Mucosa of descending colon (tissue), 3 donors: ENCODE measurements at places on chromosomes 5 and 9. TPM values are rescaled to one million over a fixed set of nuclear protein-coding genes. Genes with fewer than 3 reads are reported as not detected.

GRCh38 chr5:84384604-84385575 lies at the start of gene EDIL3:
Gene EDIL3, minus strand, starts transcription at chr5:84384880. Its CDS starts 506 bp downstream, at chr5:84384374.
- DNase-seq, result peak; percentile 65

DNA sequence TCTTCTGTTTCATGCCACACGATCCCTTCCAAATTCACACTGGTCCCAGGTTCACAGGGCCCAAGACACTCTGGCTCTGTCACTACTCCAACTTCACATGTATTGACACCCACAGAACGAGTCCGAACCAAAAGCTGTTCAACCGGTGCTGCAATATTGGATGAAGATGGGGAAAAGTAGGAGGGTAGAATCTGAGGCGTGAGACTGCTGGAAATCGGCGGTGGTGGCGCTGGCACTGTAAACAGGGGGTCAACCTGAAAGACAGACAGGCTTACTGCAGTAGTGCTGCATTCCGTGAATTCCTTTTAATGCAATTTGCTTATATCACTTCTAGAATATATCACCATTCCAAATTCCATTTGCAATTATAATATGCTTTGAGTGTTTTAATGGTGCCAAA lies 45.4 kb downstream of the ZNF608 start:
- DNase-seq, result no peak

DNA sequence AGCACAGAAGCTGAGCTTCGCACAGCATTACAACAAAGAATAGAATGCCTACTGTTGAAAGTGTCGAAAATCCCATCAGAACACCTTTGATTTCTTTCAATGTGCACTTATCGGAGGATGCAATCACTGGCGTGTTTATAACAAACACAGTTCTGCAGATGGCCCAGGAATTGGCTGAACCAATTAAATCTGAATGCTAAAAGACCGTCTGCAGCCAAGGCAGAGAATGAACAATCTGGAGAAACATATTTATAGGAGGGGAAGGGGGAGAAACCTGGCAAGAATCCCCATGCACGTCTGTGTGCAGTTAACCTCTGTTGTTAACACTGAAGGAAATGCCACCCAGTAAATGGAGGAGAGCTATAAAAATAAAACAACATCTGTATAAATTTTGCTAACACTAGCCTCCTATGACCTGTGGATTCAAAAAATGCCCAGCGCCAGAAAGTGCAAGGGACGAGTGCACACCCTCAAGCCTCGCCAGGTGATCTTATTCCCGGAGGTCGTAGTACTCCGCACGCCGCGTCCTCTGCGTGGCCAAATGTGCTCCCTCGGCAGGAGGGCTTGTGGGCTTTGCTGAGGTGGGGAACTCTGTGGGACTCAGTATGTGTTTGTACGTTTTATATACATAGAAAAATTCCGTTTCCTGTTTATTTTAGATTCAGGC lies 56.8 kb downstream of the PTCH1 start:
- no peak for DNase-seq

TAS2R1 gene
- not detected for total RNA-seq

TMC1 gene
- total RNA-seq, result 0.19 TPM

DNA sequence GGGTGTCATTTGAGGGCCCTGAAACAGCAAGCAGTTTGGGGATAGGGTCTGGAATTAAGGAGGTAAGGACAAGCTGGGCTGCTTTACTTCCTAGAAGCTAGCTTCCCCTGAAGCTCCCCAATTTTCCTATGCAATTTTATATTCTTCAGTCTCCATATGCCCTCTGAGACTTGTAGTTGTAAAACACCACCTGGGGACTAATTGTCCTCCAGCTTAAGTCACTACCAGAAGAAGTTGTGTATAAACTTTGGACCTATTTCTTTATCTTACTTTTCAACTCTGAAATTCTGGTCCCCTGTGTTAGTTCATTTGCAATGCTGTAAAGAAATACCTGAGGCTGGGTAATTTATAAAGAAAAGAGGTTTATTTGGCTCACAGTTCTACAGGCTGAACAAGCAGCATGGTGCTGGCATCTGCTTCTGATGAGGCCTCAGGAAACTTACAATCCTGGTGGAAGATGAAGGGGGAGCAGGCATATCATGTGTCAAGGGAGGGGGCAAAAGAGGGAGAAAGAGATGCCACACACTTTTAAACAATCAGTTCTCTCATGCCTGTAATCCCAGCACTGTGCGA lies 41.1 kb upstream of the CPEB4 start:
- DNase-seq, result no peak

BTNL8 gene
- total RNA-seq, result 82.2 TPM

DNA sequence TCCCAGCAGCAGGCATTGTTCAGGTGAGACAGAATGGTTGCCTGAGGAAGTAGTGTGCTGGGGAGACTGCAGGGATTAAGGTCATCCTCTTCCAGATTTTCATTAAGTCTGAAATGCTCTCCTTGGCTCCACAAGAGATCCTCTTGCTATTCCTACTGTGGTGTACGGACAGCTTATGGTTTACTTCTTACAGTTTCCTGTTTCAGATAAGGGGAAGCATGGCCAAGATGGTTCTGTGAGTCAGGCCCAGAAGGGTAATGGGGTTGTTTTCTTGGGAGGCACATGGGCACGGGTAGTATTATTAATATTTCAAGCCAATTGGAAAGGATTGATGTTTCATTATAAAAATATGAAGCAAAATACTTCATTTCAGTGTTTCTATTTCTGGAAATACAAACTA lies 42.9 kb downstream of the GLRX start:
- DNase-seq, result no peak

DNA sequence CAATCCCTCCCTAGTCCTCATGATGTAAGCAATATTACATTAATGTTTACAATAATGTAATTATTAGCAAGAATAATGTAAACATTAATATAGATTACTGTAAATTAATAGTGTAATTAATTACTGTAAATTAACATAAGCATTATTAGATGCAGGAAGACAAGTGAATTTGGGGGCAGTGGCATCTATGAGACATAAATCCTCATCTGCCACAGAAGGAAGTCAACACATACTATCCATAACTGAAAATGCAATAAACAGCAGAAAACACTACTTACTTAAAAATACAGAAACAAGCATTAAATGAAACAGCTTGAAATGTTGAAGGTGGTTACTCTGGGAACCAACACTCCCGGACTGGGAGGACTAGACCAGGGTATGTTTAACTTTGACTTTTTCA lies 685 bp upstream of the NIPSNAP3A start:
- DNase-seq, result no peak

- DNase-seq, result no peak
Measured at GRCh38 chr5:57437976-57438805, 44.4 kb downstream of the ACTBL2 start.

DNA sequence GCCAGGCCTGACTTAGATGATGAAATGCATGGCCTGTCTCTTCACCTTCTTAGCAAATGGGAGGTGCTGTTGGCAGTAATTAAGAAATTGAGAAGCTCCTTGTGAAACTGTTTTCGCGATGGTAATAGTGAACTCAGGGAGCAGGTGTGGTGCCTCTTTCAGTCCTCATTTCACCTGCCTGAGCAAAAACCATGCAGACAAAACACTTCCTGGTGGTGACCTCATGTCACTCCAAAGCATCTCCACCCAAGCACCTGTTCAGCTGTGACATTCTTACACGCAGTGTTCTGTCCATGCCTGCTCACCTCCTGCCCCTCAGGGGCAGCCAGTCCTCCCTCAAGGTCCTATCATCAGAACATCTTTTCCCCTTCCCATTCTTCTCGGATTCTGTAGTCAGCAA lies 146.5 kb downstream of the CD180 start:
- DNase-seq, result no peak

DNA sequence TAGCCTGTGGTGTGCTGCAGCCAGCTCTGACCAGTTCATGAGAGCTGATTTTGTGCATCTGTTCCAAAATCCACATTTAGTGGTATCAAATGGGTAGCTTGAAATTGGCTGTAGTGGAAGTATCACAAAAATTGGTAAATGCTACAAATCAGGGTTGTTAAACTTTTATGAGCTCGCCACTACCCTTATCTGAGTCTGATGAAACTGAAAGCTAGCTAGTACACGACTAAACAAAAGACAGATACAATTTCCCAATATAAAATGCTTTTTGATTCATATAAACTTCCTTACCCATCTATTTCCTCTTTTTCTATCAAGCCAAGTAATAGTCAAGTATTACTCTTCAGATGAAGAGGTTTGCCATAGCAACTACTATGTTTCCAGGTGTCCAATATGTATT lies 392.0 kb downstream of the TMEM161B start:
- DNase-seq, result no peak

DOK3 gene
- total RNA-seq, result 8.4 TPM

GRCh38 chr9:9004810-9005209 lies 1205.2 kb upstream of the DMAC1 start:
- no peak for DNase-seq

DNA sequence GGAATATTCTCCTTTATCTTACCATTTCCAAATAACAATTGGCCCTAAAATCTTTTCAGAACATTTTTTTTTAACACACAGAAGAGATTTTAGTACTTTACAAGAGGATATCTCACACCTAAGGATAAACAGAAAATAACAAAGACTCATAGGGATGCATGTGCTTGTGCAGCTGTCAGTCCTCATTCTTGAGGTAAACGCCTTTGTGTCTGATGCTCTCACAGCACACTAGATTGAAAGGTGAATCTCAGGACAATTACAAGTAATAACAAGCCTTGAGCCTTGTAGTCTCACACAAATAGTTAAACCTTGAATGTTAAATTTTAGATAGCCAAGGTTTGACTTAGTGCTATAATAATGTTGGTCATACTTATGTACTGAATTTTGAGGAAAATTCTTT lies 439.2 kb downstream of the PTPRD start:
- no peak for DNase-seq

TMEM8B gene
- 18.9 TPM for total RNA-seq

- no peak for DNase-seq
Measured at GRCh38 chr9:11275158-11275695, 662.4 kb upstream of the PTPRD start.

MPDZ gene
- total RNA-seq, result 50.7 TPM

DNA sequence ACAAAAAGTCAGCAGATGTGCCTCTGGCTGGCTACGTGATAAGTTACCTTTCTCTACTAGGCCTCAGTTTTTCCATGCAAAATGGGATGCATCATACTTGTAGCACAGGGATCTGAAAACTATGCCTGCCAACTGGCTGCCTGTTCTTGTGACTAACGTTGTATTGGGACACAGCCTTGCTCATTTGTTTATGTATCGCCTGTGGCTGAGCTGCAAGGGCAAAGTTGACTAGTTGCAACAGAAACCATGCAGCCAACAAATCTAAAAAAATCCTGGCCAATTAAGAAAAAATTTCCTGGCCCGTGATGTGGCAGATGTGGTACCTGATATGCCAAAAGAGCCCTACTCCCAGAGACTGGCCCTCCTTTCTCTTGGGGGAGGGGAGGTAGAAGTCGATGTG lies 131.3 kb downstream of the SEC61B start:
- DNase-seq, result no peak

DNA sequence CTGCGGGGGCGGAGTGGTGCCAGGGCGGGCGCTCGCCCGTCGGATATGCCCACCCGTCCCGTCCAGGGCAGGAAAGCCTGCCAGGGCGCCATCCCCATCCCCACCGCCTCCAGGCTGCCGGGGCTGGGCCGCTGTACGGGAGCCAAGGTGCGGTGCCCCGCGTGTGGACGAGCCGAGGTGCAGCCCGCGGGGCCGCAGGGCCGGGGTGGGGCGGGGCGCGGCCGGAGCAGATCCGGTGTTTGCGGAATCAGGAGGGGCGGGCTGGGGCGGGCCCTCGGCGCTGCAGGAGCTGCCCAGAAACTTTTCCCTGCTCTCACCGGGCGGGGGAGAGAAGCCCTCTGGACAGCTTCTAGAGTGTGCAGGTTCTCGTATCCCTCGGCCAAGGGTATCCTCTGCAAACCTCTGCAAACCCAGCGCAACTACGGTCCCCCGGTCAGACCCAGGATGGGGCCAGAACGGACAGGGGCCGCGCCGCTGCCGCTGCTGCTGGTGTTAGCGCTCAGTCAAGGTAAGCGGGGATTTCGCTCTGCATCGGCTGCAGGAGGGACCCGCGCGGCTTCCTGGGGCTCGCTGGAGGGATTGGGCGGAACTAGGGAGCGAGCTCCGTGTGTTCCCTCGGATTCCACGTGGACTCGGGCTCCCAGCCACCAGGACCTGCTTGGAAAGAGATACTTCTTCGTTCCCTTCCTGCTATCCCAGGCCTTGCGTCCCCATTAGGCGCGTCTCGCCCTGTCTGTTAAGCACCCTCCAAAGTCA lies at the start of gene ITGA2:
Gene ITGA2 (plus strand): TSS at position 328 of the 756 bp plus-strand sequence. CDS start 117 bp downstream, at position 445.
- peak; percentile 81 for DNase-seq

FBP2 gene
- total RNA-seq, result not detected

- DNase-seq, result no peak
Measured at GRCh38 chr5:52784737-52785136, 3.0 kb upstream of the ITGA1 start.

DNA sequence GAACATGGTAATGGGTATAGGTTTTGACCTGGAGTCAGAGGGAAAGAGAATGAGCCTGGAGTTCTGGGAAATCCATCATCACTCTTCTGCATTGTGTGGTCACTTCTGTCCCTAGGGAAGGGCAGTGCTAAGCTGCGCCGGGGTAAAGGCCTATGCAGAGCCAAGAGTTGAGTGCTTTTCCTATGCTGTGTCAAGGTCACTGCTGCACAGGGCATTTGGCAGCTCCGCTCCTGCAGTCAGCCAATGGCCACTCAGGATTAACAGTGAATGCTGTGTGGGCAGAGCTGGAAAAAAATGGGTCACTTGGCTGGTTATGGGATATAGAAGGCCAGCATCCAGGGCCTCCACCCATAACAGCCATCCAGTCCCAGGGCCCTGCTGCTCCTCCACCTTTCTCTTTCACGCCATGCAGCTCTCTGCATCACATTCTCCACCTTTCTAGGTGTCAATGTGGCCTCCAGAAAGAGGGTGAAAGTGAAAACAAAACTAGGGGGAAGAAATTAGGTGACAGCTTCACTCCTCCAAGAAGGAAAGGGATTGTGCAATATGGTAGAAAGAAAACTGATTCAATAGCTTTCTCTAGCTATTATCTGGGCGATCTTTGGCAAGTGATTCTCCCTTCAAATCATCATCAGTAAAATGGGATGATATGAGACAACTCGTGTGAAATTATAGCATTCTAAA lies 279.3 kb upstream of the ANKRD55 start:
- DNase-seq, result no peak

PAXX gene
- total RNA-seq, result 39.9 TPM

SEC61B gene
- 81.5 TPM for total RNA-seq

- DNase-seq, result no peak
Measured at GRCh38 chr5:149700347-149700746, 29.8 kb upstream of the PPARGC1B start.

- peak; percentile 81 for DNase-seq
Measured at GRCh38 chr5:131795879-131796792, 681 bp downstream of the FNIP1 start.

DNA sequence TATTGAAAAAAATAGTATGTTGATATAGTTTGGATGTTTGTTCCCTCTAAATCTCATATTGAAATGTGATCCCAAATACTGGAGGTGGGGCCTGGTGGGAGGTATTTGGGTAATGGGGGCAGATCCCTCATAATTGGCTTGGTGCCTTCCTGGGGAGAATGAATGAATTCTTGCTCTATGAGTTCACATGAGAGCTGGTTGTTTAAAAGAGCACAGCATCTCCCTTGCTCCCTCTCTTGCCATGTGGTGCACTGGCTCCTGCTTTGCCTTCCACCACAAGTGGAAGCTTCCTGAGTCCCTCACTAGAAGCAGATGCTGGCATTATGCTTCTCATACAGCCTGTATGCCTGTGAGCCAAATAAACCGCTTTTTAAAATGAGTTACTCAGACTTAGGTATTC lies 154.8 kb downstream of the ADAMTS6 start:
- DNase-seq, result no peak

DNAH5 gene
- 0.36 TPM for total RNA-seq

RNF130 gene
- 75.7 TPM for total RNA-seq
